Left kidney (tissue), 8 donors: ENCODE measurements at places on chromosomes 6 and 20. TPM values are rescaled to one million over a fixed set of nuclear protein-coding genes. Genes with fewer than 3 reads are reported as not detected.

GRCh38 chr20:54474046-54474445 lies 1.3 kb upstream of the DOK5 start:
- no peak for DNase-seq

Gene SDCBP2
- polyA plus RNA-seq, result 1.7 TPM

GRCh38 chr6:129608886-129609537 lies 101.0 kb downstream of the ARHGAP18 start:
- no peak for DNase-seq

Gene SLC17A2
- polyA plus RNA-seq, result 0.86 TPM

DNA sequence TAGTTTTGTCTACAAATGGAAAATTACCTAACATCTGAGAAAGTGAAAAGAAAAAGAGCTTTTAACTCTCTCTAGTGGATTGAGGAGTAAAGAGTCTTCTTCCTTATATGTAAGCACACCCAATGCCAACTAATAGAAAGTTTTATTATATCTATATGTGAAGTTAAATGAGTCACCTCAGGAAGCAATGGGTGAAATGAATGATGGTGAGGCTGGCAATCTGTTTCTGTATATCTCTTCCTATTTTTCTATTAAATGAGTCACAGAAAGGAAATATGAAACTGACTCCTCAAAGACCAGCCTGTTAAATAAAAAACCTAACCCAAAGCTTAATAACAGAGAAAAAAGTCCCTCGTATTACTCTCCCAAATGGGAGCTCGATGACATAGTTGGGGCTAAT lies 71.3 kb downstream of the OTOR start:
- no peak for DNase-seq

Gene BPIFB4
- polyA plus RNA-seq, result not detected

Gene MRS2
- polyA plus RNA-seq, result 50.2 TPM

Gene PPP1R3G
- 1.8 TPM for polyA plus RNA-seq

Gene C6orf52
- 3.7 TPM for polyA plus RNA-seq

DNA sequence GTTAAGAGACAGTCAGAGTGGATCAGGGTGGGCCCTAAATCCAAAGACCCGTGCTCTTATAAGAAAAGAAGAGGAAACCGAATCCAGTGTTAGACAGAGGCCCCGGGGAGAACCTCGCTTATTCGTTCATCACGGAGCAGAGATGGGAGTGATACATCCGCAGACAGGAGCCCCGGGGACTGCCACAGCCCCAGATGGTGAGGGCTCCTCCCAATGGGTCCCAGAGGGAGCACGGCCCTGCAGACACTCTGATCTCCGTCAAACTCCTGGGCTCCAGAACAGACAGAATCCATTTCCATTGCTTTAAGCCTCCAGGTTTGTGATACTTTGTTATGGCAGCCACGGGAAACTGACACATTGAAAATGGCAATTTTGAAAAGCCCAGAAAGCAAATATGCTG lies 47.0 kb downstream of the CDH4 start:
- DNase-seq, result no peak

- DNase-seq, result no peak
Observed at GRCh38 chr6:112372226-112372806, 25.2 kb downstream of the RFPL4B start.

GRCh38 chr6:68127074-68127473 lies 508.0 kb upstream of the ADGRB3 start:
- DNase-seq, result no peak

GRCh38 chr6:139204978-139205377 lies 70.1 kb downstream of the HECA start:
- DNase-seq, result no peak

GRCh38 chr6:75224303-75224926 lies 18.6 kb upstream of the COL12A1 start:
- DNase-seq, result no peak

- DNase-seq, result no peak
Observed at GRCh38 chr6:87847830-87848210, 145.8 kb upstream of the AKIRIN2 start.

- no peak for DNase-seq
Observed at GRCh38 chr20:32832664-32833063, 12.9 kb downstream of the MAPRE1 start.

DNA sequence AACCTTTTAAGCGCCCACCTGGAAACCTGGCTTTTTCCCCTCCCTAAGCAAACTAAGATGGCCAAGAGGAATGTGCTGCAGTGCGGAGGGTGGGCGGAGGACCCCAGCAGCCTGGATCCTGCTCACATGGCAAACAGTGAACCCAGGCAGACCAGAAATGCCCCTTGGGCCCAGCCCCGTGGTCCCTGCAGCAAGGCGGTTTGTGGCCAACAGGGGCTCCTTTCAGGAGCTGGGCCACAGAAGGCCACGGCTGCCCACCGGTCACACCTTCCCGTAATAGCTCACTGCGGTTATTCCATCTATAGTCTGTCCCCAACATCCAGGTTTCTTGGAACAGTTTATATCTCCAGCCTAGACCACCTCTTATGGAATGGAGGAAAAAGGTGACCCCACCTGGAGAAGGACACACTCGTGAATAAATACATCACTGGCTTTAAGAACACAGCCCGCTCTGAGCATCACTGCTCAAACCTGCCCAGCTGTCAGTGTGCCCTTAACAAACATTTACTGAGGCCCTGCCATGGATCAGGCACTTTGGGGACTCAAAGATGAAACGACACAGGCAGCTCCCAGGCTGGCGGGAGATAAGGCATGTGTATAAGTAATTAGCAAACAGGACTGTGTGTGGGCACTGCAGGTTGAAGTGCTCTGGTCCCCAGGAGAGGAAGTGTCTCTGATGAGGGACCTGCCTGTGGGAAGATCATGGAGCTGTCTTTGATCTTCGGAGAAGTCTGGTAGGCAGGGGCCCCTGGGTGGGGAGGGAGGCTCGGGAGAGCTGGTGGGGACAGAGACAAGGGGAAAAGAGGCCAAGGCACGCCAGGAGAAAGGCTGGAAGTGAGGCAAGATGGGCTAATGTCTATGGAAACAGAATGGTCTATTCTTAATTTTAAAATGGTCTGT lies 3.2 kb upstream of the TUBB1 start:
- no peak for DNase-seq

GRCh38 chr6:129440691-129441090 lies 269.3 kb downstream of the ARHGAP18 start:
- DNase-seq, result no peak

Gene DST
- 255 TPM for polyA plus RNA-seq

DNA sequence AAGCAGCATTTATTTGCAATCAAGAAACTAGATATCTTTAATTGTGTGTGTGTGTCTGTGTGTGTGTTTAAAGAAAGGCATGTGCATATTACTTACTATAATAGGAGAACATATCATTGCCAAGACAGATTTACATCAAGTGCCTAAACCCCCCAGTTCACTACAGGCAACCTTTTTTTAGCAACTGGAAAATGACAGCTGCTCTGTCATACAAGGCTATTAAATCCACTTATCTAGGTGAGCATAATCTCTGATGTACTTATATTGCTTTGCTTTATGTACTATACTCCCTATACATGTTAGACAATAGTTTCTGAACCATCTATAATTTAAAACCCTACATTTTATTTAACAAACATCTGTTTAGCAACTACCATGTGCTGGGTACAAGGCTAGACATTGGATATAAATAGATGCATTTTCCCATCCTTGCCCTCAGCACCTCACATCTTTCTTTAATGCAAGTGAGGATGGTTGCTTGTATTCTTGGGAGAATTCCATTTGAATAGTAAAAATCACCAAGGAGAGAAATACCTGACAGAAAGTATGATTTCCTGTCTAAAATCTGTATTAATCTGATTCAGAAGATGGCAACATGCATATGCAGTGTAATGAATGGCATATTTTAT lies 398.3 kb downstream of the LAMA2 start:
- DNase-seq, result no peak

Gene LCA5
- polyA plus RNA-seq, result 11.0 TPM

Gene SYCP2L
- polyA plus RNA-seq, result 7.9 TPM

DNA sequence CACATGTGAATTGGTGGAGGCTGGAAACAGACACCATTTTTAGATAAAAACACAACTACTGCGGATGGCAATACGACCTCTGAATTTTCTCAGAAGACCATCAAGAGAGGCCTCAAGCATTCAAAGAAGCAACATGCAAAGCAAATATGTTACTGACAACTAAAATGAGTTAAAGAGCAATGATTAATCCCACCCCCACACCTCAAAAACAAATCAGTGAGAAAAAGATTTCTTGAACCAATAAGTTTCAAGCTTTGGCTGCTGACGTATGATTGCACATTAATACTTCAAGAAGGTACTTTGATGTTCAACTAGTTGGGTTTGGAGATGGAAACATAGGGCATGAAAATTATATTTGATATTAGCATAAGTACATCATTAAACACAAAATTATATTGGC lies 982 bp downstream of the MMUT start:
- DNase-seq, result peak; percentile 12

GRCh38 chr6:10520468-10520867 lies 683 bp upstream of the GCNT2 start:
- no peak for DNase-seq

Gene MMP24
- polyA plus RNA-seq, result 1.8 TPM

DNA sequence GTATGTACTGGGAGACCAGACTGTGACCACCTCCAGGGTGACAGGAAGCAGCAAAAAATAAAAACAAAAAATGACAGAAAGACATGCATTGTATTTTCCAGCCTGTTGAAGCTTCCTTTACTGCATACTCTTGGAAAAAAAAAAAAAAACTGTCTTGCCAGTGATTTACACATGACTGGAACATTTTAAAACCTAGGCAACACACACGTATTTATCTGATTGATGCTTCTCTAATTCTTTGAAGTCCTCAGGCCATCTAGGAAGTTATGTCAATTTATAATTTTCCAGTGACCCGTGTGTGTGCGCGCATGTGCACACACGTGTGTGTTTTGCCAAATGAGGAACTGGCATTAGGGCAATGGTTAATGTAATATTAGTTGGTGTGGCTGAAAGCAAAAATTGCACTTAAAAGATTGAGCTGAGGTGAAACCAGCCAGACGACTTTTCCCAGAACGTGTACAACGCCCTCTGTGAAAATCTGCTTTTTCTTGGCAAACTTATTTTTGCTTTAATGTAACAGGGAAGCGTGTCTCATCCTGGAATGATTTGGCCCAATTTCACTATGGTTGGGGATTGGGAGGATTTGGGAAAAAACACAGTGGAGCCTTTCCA lies 315.2 kb downstream of the TFAP2A start:
- DNase-seq, result peak; percentile 19

Gene ALDH8A1
- polyA plus RNA-seq, result 30.9 TPM

GRCh38 chr20:35739294-35740163 lies 2.5 kb downstream of the RBM39 start:
- no peak for DNase-seq

DNA sequence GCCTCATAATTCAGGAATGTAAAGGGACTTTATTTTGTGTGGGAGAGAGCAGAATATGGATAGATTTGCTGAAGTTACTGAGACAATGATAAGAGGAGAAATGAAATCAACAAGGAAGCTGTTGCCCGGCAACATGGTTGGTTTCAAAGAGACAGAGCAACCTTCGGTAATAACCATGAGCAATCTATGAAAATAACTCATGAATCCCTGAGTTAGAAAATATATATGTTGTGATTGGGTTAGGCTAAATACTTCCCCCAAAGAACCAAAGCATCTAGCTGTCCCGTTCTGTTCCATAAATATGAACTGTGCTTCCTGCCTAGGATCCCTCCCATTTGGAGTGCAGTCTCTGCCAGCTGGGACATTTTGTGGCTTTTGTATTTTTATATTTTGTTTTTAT lies 23.1 kb downstream of the SERPINB1 start:
- DNase-seq, result no peak

- DNase-seq, result no peak
Observed at GRCh38 chr6:166173281-166173951, 5.8 kb upstream of the TBXT start.

Gene RAB44
- polyA plus RNA-seq, result 0.05 TPM

GRCh38 chr6:37052027-37052628 lies 46.7 kb downstream of the FGD2 start:
- no peak for DNase-seq

DNA sequence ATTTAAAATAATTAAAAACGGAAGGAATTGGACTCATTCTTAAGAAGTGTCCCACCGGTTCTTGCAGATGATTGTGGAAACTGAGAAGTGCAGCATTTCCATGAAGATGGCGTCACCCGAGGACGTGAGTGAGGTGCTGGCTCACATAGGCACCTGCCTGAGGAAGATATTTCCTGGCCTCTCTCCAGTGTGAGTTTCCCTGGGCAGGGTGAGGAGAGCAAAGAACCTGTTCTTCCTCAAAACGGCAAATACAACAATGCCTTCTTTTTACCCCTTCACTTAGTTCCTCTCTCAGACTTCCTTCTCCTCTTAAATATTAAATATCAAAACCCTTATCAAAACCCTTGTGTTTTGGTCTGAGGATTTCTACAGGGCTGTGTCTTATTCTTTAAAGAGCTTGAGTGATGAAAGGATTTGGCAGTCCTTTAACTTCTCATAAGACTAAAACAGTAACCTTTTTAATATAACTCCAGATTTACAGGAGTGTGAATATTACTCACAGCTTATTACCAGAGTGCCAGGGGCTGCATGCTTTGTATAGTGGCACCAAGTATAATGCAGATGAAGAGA lies 156.3 kb downstream of the CARMIL1 start:
- DNase-seq, result no peak

DNA sequence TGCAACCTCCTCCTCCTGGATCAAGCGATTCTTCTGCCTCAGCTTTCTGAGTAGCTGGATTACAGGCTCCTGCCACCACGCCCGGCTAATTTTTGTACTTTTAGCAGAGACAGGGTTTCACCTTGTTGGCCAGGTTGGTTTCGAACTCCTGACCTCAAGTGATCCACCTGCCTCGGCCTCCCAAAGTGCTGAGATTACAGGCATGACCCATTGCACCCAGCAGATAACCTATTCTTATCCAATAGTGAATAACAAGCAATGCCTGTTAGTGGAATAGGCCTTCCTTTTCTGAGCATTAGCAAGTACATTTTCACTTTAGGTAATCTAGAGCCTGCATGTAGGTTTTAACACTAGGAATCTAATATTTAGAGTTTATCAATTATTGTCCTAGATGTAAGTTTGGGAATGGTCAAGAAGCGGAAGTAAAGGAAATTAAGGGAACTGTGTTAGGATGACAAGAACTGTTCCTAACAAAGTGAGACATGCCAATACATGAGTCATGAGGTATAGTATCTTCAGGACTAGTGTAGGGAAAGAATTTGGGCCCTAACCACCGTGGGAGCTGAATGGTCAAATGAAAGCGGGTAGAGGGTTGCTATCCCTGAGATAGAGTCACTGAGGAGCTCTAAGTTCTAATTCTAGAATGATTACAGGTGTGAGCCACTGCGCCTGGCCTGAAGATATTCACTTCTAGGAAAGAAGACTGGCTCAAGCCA lies 15.0 kb downstream of the BLTP3A start:
- no peak for DNase-seq

GRCh38 chr20:36936341-36936740 lies 15.2 kb downstream of the SAMHD1 start:
- no peak for DNase-seq
